ENCODE measurements at places on chromosomes 7 and 10.

- DNase-seq, result no peak
These were observed 18.5 kb downstream of the EIF3B start for GRCh38 chr7:2373124-2373556.

- no peak for DNase-seq
These were observed 252.7 kb downstream of the ACTR3B start for GRCh38 chr7:153012203-153012602.

DNA sequence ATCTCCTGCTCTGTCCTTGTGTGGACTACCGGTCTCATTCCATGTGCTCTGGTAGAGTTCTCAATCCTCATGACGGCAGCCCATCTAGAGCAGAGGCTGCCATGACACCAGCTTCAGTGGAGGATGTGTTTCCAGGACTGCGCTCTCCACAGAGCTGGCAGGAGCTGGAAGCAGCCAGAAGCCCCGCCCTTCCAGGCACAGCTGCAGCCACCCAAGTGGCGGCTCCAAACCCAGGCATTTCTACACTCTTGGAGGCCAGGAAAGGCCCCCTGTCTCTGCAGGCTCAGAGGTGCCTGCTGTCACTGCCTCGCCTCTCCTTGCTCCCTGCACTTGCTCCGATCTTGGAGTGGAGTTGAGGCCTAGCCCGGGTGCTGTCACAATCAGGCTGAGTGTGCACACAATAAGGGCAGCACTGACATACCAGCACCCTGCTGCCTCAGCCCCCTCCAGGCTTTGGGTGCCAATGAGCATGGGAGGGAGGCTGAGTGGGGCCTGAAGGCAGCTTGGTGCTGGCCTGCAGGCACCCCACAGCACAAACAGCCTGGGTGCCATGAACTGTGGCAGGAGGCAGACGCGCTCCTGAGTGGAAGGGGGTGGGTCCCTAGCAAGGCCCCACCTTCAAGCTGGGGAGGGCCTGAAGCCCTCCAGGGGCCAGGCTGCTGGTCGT is 122.1 kb downstream of the LRRN3 start:
- no peak for DNase-seq

- DNase-seq, result peak; percentile 13
These were observed 10.0 kb upstream of the LRRC4 start for GRCh38 chr7:128041203-128041602.

DNA sequence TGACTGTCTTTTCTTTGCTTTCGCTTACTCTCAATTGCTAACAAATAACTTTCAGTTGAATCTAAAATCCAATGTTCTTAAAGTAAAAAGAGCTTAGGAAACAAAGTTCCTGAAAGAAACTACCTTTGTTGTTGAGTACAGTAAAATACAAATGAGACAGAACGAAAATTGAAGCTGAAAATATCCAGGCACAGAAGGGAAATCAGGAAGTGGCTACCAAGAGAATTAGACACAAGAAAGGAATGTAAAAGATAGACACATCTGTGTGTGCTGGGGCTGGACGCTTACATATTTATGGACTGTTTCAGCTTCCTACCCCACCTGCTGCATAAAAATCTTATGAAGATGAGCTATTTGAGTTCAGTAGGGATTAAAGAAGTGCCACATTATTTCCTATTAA is 161.7 kb upstream of the PLXDC2 start:
- no peak for DNase-seq

DNA sequence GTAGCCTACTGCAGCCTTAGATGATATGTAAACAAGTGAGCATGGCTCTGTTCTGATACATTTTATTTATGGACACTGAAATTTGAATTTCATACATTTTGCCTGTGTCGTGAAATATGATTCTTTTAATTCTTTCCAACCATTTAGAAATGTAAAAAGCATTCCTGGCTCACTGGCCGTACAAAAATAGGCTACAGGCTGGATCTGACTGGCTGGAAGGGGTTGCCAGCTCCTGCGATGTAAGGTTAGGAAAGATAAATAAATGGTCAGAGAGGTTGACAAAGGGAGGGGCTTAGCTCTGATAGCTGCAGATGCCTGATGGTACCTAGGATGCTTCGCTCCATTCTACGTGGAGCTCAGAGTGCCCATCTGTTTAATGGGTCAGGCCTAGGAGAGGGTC is 3.4 kb downstream of the ADCYAP1R1 start:
- DNase-seq, result no peak

- DNase-seq, result no peak
These were observed 1.6 kb upstream of the TASOR2 start for GRCh38 chr10:5683065-5683464.

DNA sequence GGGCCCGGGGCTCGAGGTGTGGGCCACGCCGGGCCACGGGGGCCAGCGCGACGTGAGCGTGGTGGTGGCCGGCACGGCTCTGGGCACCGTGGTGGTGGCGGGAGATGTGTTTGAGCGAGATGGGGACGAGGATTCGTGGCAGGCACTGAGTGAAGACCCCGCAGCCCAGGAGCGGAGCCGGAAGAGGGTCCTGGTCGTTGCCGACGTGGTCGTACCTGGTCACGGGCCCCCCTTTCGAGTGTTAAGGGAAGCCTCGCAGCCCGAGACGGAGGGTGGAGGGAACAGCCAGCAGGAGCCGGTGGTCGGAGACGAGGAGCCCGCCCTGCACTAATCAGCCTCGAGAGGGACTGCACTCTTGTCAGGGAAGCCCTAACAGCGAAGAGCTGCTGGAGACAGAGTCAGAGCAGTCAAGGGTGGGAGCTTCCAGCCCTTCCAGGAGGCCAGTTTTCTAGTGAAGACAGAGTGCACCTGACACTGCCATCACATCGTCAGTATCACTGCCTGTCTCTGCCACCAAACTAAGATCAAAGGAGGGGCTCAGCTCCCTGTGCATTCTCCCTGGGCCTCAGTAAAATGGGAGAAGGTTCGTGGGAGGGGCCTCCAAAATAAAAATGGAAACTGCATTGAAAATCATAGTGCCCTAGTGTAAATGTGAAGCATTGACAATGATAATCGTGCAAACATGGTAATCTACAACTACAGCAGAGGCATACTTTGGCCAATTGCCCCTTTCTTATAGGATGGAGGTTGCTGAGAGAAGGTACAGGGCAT is 1.3 kb downstream of the MBLAC1 start:
- DNase-seq, result no peak

- DNase-seq, result no peak
These were observed 214.9 kb upstream of the ZMIZ1 start for GRCh38 chr10:78853864-78854263.

- no peak for DNase-seq
These were observed 141.6 kb downstream of the THSD7A start for GRCh38 chr7:11690395-11690794.

DNA sequence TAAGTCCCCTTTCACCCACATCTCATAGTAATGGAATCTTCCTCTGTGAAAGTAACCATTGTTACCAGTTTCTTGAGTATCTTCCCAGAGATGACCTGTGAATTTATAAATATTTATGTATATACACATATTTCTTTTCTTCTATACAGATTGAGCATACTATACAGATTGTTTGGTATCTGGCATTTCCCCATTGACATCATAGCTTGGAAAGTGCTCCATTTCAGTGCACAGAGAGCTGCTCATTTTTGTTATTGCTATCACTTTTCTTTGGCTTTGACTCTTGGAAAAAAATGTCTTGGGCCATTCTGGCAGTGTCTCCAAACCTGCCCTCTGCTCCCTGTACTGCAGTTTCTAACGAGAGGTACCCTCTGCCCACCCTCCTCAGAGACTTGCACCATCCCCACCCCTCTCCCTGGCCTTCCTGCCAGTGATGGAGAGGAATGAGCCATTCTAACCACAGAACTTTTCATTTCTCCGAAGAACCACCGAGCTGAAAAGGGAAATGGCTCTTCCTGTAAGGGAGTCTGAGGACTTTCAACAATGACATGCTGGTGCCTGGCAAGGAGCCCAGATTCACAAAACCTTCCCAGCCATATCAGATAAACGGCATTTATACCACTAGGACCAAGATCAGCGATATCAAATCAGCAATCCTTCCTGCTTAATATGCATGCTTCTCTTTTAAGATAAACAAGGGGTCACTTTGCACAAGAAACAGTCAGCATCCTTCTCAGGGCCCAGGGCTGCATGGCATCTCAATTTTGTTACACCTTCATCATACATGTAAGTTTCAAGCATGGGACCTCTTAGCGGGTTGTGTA is 19.7 kb upstream of the CCSER2 start:
- DNase-seq, result peak; percentile 7

All from LoVo (cell line).